SHP77 treated with DMSO at 0.1 percent for 48 hours (cell line): ENCODE measurements at places on chromosomes 3 and 15.

DNA sequence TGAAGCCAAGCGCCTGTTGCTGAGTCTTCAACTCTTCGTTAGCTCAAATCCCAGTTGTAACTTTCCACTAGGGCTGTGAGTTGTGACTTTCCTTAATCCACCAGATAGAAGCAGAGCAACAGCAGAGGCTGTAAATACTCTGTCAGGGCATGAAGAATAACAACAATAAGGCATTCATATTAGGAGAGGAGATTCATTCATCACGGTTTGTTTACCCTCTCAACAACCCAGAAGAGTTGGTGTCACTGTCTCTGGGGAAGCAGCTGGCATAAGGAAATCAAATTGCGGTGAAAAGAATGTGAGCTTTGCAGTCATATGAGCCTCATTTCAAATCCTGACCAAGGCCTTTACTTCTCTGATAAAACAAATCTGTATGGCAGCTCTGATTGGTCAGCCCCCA lies 184.8 kb downstream of the SHQ1 start:
- DNase-seq: peak; percentile 64

GRCh38 chr15:27851858-27852210 lies 247.3 kb downstream of the OCA2 start:
- DNase-seq: no peak

GRCh38 chr3:59178698-59179097 lies 128.9 kb upstream of the CFAP20DC start:
- no peak for DNase-seq

GRCh38 chr3:183430325-183430957 lies 2.0 kb upstream of the MCF2L2 start:
- no peak for DNase-seq

DNA sequence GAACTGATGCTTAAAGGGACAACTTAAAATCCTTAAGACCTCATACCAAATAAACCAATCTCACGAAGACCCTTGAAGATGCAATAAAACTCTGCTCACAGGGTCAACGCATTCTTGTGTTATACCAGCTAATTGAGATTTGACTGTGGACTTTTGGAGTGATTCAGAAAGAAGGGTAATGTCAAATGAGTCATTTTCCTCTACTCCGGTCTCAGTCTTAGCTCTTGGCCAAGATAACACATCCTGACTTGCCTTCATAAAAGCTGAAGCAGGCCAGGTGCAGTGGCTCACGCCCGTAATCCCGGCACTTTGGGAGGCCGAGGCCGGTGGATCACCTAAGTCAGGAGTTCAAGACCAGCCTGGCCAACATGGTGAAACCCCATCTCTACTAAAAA lies 3.8 kb downstream of the PKM start:
- DNase-seq: no peak

GRCh38 chr3:106399761-106400160 lies 530.9 kb upstream of the CBLB start:
- no peak for DNase-seq

GRCh38 chr15:82943176-82943575 lies 9.3 kb downstream of the HOMER2 start:
- no peak for DNase-seq
